ENCODE measurements at places on chromosomes 1 and 21.

GRCh38 chr1:38547321-38547720 is 312.3 kb downstream of the RRAGC start:
- DNase-seq, result no peak

DNA sequence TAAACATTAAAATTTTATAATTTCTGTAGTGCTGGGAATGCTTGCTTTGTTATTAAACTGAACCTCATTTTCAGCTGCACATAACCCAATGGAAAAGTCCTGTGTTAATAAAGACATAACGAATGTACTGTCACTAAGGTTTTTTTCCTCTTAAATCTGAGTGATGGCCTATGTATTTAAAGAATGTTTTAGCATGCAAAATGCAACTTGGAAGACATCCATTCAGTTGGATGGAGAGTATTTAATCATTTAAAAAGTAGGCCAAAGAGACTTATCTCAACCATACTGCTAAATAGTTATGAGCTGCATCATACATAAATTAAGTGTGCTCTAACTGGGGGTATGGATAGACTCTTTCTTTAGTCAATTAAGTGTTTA is 48.5 kb downstream of the RWDD3 start:
- DNase-seq, result no peak

- DNase-seq, result no peak
Observed at GRCh38 chr1:14880456-14881316, 272.9 kb upstream of the TMEM51 start.

GRCh38 chr1:216691710-216692109 is 31.5 kb downstream of the ESRRG start:
- no peak for DNase-seq

DNA sequence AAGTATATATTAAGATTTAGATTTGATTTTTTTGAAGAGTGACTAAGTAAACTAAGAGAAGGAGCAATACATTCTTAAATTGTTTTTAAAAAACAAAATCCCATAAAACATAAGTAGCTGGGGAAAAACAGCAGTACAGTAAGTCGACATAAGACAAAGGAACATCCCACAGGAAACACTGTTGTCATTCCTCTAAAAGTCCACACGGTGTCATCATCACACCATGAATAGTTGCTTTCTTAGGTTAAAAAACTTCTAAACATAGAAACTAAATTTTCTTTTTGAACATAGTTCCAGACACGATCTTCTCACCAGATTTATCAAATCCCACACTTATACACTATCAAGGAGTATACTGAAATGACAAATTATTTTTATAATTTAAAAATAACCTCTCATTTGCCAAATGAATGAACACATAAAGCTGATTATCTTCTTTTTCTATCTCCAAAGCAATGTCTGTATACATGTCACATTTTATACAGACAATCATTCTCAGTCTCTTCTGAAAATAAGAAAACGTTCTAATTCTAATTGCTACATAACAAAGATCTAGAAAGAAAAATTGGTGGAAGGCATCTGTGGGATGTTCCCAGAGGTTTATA is 15.8 kb downstream of the ODF2L start:
- DNase-seq, result no peak

DNA sequence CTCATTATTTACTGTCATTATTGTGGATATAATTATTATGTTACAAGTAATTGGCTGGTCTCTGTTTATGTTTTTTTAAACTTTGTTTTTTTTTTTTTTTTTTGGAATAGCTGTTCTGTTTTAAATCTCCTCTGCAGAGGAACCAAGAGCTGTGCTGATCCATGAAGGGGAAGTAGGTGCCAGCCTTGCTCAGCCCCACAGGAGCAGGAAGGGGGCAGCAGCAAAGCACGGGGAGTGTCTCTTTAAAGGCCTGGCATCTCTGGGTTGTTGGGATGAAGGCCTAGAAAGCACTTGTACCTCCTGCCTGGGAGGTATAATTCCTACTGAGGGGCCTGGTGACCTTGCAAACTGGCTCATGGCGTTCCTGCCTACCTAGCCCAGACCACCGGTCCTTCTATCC is 2.5 kb upstream of the GRHL3 start:
- no peak for DNase-seq

DNA sequence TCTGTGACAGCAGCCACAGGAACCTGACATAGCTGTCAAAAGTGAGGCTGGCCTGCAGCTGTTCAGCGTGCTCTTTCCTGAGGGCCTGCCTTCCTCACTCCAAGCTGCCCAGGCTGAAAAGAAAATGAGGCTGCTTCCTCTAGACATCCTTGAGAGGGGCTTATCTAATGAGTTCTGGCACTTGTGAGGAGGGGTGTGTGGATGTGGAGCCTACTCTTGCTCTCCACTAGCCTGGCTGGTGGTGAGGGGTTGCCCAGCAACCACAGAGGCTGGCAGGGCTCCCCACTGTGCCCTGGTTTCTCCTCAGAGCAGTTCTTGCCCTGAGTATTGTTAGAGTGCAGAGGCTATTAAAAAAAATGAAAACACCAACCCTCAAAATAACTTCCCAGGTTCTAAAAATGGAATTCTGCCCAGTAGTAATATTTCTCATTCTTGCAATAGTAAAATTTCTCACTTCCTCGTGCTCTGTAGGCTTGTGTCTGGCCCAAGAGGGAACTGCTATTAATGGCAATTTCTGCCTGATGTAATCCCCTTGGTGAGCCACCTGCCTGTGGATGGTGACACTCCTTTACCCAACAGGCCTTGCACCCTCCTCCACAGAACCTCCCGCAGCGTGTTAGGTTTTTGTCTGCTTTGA is 52.6 kb upstream of the EPS8L3 start:
- peak; percentile 67 for DNase-seq

DNA sequence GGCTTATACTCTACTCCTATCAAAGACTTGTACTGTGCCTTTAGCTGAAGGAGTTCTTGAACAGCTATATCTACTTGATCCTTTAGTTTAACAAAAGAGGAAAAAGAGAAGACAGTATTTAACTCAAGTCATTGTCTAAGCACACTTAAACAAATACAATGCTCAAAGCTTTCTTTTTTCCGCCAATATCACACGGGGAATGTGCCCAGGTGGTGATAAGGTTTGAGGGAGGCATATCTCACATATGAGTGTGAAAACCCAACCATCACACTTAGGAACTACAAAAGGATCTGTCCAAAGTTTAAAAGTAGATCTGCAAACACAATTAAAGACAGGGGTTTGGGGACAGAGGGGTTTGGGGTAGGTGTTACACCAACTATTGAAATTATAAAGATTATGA is 59.0 kb upstream of the SLC30A10 start:
- no peak for DNase-seq
